Colonic mucosa (tissue), 4 donors: ENCODE measurements at places on chromosomes 6 and 20. TPM values are rescaled to one million over a fixed set of nuclear protein-coding genes. Genes with fewer than 3 reads are reported as not detected.

DNA sequence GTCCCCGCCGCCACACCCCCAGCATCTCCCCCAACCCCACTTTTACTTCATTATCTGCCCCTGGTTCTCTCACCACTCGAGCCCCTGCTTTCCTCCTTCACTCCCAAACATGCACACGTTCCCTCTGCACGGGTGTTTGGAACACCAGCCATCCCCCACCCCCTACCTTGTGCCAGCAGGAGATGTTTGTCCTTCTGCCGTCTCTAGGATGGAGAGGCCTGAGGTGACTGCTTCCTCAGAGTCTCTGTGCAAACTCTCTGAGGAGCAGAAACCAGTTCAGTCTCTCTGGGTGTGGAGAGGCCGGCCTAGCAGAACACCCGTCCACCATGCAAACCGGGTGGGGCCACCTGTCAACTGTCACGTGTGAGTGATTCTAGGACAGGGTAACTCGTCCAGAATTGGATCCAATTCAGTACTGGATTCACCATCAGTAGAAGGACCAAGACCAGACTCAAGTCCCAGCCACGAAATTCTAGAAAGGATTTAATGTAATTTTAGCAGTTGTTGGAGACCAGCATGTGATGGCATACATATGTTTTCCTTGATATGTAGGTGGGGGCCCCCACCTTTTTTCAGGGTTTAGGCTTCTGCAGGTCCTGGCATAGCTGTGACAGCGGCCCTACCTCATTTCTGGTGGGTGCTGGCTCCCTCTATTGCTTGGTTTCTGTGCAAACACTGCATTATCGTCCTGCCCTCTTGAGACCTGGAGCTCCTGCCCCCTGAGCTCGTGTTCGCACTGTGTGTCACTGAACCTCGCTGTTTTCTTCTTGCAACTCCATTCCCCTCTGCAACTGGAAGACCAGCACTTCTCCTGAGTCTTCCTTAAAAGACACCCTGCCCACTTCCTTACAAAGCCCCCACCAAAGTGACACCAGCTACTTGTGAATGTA, at the start of gene RAET1E:
RAET1E (minus strand) TSS at position 259 of the 890 bp plus-strand sequence. CDS start 7,212 bp downstream, outside the sequence.
- peak within 1 kb of the TSS; percentile 10 for H3K4me3 ChIP-seq
- H3K4me1 ChIP-seq, result peaks cover 13% of the 10 kb centered on the region
- no peaks in the 10 kb centered on the region for H3K27me3 ChIP-seq

DNA sequence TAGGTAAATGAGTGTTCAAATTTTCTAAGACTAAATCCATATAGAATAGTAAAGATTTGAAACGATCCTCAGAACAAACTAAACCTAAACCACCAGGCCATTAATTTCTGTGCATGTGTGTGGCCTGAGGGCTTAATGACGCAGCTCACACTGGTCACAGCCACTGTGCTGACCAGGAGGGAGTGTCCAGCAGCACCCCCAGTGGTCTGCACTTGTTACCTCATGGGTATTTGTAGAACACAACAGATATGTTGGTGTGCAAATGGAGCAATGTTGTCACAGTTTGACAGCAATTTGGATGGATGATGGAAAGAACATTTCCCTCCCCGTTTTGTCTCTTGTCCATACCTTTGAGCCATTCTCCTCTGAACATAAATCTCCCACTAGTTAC, 122.4 kb upstream of the EXOC2 start:
- no peaks in the 10 kb centered on the region for H3K36me3 ChIP-seq
- no peak for DNase-seq
- H3K27ac ChIP-seq, result no peak overlapping the region
- no peak overlapping the region for H3K4me3 ChIP-seq
- no peaks in the 10 kb centered on the region for H3K4me1 ChIP-seq
- H3K27me3 ChIP-seq, result no peaks in the 10 kb centered on the region

- H3K4me1 ChIP-seq, result peaks cover 34% of the 10 kb centered on the region
- peak overlapping the region; percentile 49 for H3K27ac ChIP-seq
These were observed 25.2 kb downstream of the TRAM2 start for GRCh38 chr6:52551483-52552277.

GRCh38 chr6:111845441-111845871, 27.8 kb downstream of the FYN start:
- no peaks in the 10 kb centered on the region for H3K27me3 ChIP-seq
- H3K36me3 ChIP-seq, result no peaks in the 10 kb centered on the region
- no peak for DNase-seq
- no peak overlapping the region for H3K27ac ChIP-seq

The ADAM33 gene
- 8.1 TPM for total RNA-seq

The SLC18B1 gene
- total RNA-seq, result 11.1 TPM

GRCh38 chr20:23287354-23288190, 63.0 kb upstream of the NXT1 start:
- H3K4me3 ChIP-seq, result no peak overlapping the region
- no peaks in the 10 kb centered on the region for H3K4me1 ChIP-seq
- no peak for DNase-seq
- no peaks in the 10 kb centered on the region for H3K27me3 ChIP-seq
- no peaks in the 10 kb centered on the region for H3K36me3 ChIP-seq

DNA sequence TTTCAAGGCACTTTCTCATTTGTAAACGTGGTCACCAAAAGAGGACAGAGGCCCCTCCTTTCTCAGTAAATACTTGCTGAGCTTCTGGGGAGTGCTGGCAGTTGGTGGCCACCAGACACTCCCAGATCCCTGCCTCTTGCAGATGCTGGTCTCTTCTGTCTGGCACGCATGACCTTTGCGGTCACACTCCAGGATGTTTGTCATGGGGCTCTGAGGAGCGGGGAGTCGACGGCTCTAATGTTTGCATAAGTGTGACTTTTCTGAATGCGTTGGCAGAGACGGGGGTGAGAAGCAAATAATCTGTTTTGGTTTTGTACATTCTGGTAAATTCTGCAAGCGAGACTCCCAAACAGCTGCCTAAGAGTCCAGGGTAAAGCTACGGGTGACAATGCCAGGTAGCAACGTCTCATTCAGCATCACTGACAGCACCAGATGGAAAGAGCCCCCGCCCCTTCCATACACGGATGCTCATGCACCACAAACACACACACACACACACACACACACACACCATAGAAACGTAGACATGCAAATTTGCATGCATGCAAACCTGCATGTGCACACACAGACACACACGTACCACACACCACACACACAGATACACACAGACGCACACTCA, 101.1 kb downstream of the YTHDF1 start:
- H3K27me3 ChIP-seq, result no peaks in the 10 kb centered on the region
- DNase-seq, result no peak
- H3K4me1 ChIP-seq, result no peaks in the 10 kb centered on the region
- H3K36me3 ChIP-seq, result no peaks in the 10 kb centered on the region

DNA sequence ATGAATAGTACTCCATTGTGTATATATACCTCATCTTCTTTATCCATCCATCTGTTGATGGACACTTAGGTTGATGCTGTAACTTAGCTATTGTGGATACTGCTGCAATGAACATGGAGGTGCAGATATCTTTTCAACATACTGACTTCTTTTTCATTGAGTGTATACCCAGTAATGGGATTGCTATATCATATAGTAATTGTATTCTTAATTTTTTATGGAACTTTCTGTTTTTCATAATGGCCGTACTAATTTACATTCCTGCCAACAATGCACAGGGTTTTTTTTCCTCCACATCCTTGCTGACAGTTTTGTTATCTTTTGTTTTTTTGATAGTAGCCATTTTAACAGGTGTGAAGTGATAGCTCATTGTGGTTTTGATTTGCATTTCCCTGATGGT, 5.2 kb downstream of the CCN2 start:
- H3K36me3 ChIP-seq, result no peaks in the 10 kb centered on the region
- no peak overlapping the region for H3K4me3 ChIP-seq
- H3K27ac ChIP-seq, result no peak overlapping the region
- no peaks in the 10 kb centered on the region for H3K4me1 ChIP-seq
- H3K27me3 ChIP-seq, result no peaks in the 10 kb centered on the region
- DNase-seq, result no peak

DNA sequence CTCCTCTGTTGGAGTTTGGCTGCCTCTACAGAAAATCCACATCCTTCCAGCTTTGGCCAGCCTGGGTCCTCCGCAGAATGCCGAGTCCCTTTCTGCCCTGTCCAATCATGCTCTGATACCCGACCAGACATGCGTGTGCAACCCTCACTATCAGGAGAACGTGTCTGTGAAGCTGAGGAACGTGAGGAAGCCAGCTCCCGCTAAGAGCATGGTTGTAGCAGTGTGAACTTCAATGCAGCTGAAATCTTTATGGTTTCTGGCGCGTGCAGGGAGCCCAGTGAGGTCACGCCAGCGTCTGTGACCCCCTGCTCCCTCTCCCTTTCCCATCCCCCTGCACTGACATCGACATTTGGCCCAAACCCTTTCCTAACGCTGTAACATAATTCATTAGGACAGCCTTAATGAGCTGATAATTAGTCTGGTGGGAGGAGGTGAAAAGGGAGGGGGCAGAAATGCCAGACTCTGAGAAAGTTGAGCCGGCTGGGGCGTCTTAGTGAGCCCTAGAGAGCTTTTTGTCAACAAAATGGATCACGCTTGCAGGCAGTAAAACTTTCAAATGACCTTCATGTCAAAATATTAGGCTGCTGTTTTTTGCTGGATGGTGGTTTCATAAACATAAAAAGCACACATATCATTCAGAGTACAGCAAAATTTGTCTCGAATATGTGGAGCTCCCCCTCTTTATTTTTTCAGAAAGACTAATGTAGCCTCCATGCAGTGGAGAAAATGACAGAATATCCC, 423.3 kb downstream of the QKI start:
- no peaks in the 10 kb centered on the region for H3K36me3 ChIP-seq
- no peaks in the 10 kb centered on the region for H3K4me1 ChIP-seq
- no peak overlapping the region for H3K4me3 ChIP-seq
- no peak overlapping the region for H3K27ac ChIP-seq
- no peaks in the 10 kb centered on the region for H3K27me3 ChIP-seq
- DNase-seq, result no peak

- peak overlapping the region; percentile 78 for H3K27ac ChIP-seq
- H3K27me3 ChIP-seq, result no peaks in the 10 kb centered on the region
These were observed 2.9 kb upstream of the IER3 start for GRCh38 chr6:30747300-30747687.

GRCh38 chr20:17538517-17539170, 7.5 kb upstream of the BFSP1 start:
- no peak overlapping the region for H3K27ac ChIP-seq
- no peaks in the 10 kb centered on the region for H3K36me3 ChIP-seq
- no peaks in the 10 kb centered on the region for H3K27me3 ChIP-seq

- no peak overlapping the region for H3K27ac ChIP-seq
- H3K27me3 ChIP-seq, result no peaks in the 10 kb centered on the region
- no peak overlapping the region for H3K4me3 ChIP-seq
- H3K36me3 ChIP-seq, result no peaks in the 10 kb centered on the region
- no peaks in the 10 kb centered on the region for H3K4me1 ChIP-seq
- no peak for DNase-seq
These were observed 91.7 kb upstream of the AKAP12 start for GRCh38 chr6:151148111-151148510.

The MYMX gene
- total RNA-seq, result not detected

GRCh38 chr6:43396408-43397149, 27.1 kb upstream of the ZNF318 start:
- DNase-seq, result no peak
- H3K4me3 ChIP-seq, result no peak overlapping the region
- H3K36me3 ChIP-seq, result no peaks in the 10 kb centered on the region
- H3K27ac ChIP-seq, result no peak overlapping the region

- no peaks in the 10 kb centered on the region for H3K27me3 ChIP-seq
- no peak for DNase-seq
- H3K4me3 ChIP-seq, result no peak overlapping the region
- no peaks in the 10 kb centered on the region for H3K4me1 ChIP-seq
These were observed 60.6 kb downstream of the ADNP start for GRCh38 chr20:50870561-50871161.

The COL10A1 gene
- not detected for total RNA-seq

The FAM217A gene
- not detected for total RNA-seq

DNA sequence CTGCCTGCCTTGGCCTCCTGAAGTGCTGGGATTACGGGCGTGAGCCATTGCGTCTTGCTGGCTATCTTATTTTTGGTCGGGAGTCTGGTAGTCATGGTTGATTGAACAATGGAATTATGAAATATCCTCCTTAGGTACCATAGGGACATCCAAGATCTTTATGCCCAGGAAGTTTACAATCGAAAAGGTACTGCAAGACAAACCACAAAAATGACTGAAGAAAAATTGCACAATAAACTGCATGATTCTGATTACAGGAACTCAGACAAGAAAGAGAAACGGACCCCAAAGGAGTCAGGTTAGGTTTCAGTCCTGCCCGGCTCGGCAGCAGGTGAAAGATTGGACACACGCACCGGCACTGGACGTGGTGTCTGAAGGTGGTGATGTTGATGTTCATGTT, 5.3 kb downstream of the SLC26A8 start:
- no peaks in the 10 kb centered on the region for H3K27me3 ChIP-seq
- H3K36me3 ChIP-seq, result no peaks in the 10 kb centered on the region
- no peaks in the 10 kb centered on the region for H3K4me1 ChIP-seq
- H3K27ac ChIP-seq, result no peak overlapping the region
- DNase-seq, result no peak
- no peak overlapping the region for H3K4me3 ChIP-seq

The STX11 gene
- total RNA-seq, result 3.8 TPM

The RAE1 gene
- 29.3 TPM for total RNA-seq

- H3K4me3 ChIP-seq, result no peak overlapping the region
- DNase-seq, result no peak
- no peaks in the 10 kb centered on the region for H3K36me3 ChIP-seq
- H3K4me1 ChIP-seq, result no peaks in the 10 kb centered on the region
- no peaks in the 10 kb centered on the region for H3K27me3 ChIP-seq
These were observed 41.9 kb downstream of the GJA10 start for GRCh38 chr6:89936177-89936576.

The RNF39 gene
- total RNA-seq, result 1.6 TPM

The KIF3B gene
- 41.7 TPM for total RNA-seq

The CCN5 gene
- total RNA-seq, result 2.9 TPM

GRCh38 chr6:31473780-31474761, 23.9 kb upstream of the MICB start:
- H3K27me3 ChIP-seq, result no peaks in the 10 kb centered on the region
- H3K27ac ChIP-seq, result no peak overlapping the region
- no peaks in the 10 kb centered on the region for H3K36me3 ChIP-seq
- no peak overlapping the region for H3K4me3 ChIP-seq
- DNase-seq, result no peak

DNA sequence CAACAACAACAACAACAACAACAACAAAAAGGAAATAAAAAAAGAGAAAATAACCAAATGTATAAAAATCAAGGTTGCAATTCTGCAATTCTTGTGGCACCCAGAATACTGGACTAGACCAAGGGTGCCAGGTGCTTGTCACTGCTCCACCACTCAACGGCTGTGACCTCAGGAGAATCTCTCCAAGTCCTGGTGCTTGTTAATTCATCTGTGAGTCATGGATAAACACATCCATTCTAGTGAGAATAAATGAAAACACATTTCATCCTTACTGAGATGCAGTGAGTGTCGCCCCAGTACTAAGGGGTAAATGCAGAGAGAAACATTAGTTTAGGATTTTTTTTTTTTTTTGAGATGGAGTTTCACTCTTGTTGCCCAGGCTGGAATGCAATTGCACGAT, 32.0 kb downstream of the HLA-C start:
- no peaks in the 10 kb centered on the region for H3K27me3 ChIP-seq
- no peaks in the 10 kb centered on the region for H3K4me1 ChIP-seq
- H3K4me3 ChIP-seq, result no peak overlapping the region
- H3K27ac ChIP-seq, result no peak overlapping the region
- H3K36me3 ChIP-seq, result no peaks in the 10 kb centered on the region

- no peaks in the 10 kb centered on the region for H3K27me3 ChIP-seq
- H3K36me3 ChIP-seq, result no peaks in the 10 kb centered on the region
- H3K4me1 ChIP-seq, result no peaks in the 10 kb centered on the region
- DNase-seq, result no peak
These were observed 106.4 kb downstream of the JARID2 start for GRCh38 chr6:15352220-15352619.

The OPRM1 gene
- not detected for total RNA-seq

The DTNBP1 gene
- 22.0 TPM for total RNA-seq

- H3K27me3 ChIP-seq, result no peaks in the 10 kb centered on the region
- no peaks in the 10 kb centered on the region for H3K4me1 ChIP-seq
- H3K4me3 ChIP-seq, result no peak overlapping the region
- DNase-seq, result no peak
- H3K36me3 ChIP-seq, result no peaks in the 10 kb centered on the region
These were observed 27.1 kb downstream of the BCAS1 start for GRCh38 chr20:54043076-54043967.

The TAGAP gene
- total RNA-seq, result 2.3 TPM
